Frontal cortex (tissue), 4 donors: ENCODE measurements at places on chromosomes 3 and 15.
A peak's percentile ranks its signal among the peaks of the same experiment; 100 is the strongest.

DNA sequence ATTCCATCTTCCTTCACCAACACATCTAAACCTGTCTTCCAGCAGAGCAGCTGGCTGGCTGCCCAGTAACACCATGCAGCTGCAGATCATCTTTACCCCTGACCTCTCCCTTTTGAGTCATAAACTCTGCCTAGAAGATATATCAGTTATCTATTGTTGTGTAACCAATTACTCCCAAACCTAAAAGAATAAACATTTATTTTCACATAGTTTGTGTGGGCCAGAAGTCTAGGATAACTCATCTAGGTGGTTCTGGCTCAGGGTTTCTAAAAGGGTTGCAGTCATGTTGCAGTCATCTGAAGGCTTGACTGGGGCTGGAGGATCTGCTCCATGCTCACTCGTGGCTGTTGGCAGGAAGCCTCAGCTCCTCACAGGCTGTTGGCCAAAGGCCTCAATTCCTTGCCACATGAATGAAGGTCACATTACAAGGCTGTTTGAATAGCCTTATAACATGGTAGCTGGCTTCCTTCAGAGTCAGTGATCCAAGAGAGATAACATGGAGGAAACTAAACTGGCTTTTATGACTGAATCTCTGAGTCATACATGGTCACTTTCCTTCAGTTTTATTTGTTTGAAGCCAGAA, 92.8 kb downstream of the GOLIM4 start:
- no peak for DNase-seq

- DNase-seq: no peak
These were observed 17.2 kb downstream of the TMOD3 start for GRCh38 chr15:51846463-51847230.

DNA sequence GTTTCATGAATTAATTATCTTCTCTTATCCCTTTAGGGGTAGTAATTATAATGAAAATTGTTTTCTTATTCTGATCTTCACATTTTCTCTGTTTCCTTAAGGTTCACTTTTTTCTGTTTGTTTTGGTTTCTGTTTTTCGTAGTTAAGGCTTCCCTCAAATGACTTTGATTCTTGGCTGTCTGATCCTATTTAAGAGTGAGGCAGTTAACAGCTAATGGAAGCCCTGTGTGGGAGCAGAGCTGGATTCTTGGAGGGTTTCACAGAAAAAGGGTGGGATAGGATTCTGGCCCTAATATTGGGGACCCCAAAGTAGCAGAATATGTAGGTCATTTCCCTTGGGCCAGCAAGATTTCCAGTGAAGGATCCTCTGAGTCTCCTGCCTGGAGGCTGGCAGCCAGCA, 6.8 kb upstream of the AMOTL2 start:
- DNase-seq: no peak

- no peak for DNase-seq
These were observed 149.8 kb downstream of the MECOM start for GRCh38 chr3:169513672-169514071.

DNA sequence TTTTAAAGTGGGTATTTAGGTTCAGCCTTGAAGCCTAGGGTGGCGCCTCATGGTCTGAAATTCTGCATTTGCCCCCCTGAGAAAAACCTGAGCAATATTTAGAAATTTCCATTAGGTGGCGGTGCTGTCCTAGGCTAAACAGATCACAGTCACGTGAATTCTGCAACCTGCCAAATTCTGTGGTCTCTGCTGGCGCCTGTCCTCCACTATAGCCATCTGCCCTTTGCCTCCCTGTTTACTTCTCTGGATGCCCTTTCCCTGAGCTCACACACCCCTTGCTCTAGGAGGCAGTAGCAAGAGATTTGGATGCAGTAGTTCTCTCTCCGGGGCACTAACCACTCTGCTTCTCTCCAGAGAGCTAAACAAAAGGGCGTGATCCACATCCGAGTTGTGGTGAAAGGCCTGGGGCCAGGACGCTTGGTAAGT, 9.1 kb downstream of the MRPS11 start:
- DNase-seq: peak; percentile 37

DNA sequence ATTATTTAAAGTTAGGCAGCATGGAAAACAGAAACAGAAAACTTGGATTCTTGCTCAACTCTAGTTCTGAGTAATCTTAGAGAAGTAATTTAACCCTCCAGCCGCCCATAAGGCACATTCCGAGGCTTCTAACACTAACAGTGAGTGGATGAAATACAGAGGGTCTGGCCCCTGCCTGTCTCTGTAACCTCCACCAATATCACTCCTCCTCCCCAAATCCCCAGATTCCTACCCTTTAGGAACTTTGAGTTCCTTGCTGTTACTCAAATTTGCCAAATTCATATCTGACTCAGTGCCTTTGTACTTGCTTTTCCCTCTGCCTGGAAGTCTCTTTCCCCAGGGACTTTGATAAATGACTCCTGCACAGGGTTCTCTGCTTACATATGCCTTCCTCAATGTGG, 112.5 kb upstream of the TGFBR2 start:
- no peak for DNase-seq

DNA sequence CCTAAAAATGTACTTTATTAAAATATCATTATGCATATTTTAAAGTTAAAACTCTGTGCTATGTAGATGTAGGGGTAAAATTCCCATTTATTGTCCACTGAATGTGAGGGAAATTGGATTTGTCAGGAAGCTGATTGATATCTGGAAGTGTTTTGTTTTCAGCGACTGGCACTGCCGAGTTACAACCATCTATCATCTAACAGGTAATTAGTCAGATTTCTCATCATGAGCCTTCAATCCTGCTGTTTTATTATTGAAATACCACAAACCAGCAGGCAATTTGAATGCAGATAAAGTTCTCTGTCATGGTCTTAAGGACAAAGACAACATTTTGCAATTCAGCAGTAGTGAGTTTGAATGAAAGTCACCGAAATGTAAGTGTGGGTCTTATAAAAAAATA, 40.5 kb downstream of the ZIC1 start:
- no peak for DNase-seq

GRCh38 chr3:171122240-171122639, 95.7 kb upstream of the SLC2A2 start:
- no peak for DNase-seq

GRCh38 chr3:146831659-146832058, 226.5 kb upstream of the PLSCR5 start:
- DNase-seq: no peak
